Regular cardiac myocyte (primary cell): ENCODE measurements at places on chromosomes 7 and 10. TPM values are rescaled to one million over a fixed set of nuclear protein-coding genes. Genes with fewer than 3 reads are reported as not detected.

ACTL6B gene
- not detected in 2 replicates for total RNA-seq

STARD3NL gene
- 87.4 and 112 TPM in 2 replicates for total RNA-seq

ABCA13 gene
- under 0.01 and 0.56 TPM in 2 replicates for total RNA-seq

VAX1 gene
- not detected in 2 replicates for total RNA-seq

HPS1 gene
- 18.8 and 22.6 TPM in 2 replicates for total RNA-seq

PRRT4 gene
- total RNA-seq = under 0.01 TPM in 1 of 2 replicates, not detected in the other

C10orf95 gene
- not detected in 2 replicates for total RNA-seq

MYOZ1 gene
- 0.19 and 0.28 TPM in 2 replicates for total RNA-seq

ZEB1 gene
- total RNA-seq = 64.4 and 101 TPM in 2 replicates

HDAC9 gene
- total RNA-seq = 18.2 and 51.9 TPM in 2 replicates

STAG3 gene
- 1.1 and 4.8 TPM in 2 replicates for total RNA-seq

UCMA gene
- not detected in 2 replicates for total RNA-seq

GDF10 gene
- 0.19 and 2.0 TPM in 2 replicates for total RNA-seq

CFAP46 gene
- under 0.01 and 0.19 TPM in 2 replicates for total RNA-seq

ITGA8 gene
- 16.9 and 84.6 TPM in 2 replicates for total RNA-seq

OR2A12 gene
- not detected in 2 replicates for total RNA-seq

ELOVL3 gene
- total RNA-seq = 0.19 and 0.56 TPM in 2 replicates

DUSP5 gene
- total RNA-seq = 14.7 and 36.4 TPM in 2 replicates

PHF14 gene
- 16.3 and 18.9 TPM in 2 replicates for total RNA-seq

DBF4 gene
- 5.6 and 29.1 TPM in 2 replicates for total RNA-seq

AQP1 gene
- total RNA-seq = 111 and 152 TPM in 2 replicates

NKX2-3 gene
- total RNA-seq = not detected in 2 replicates

HSPA12A gene
- 10.9 and 18.0 TPM in 2 replicates for total RNA-seq

SNX8 gene
- 11.3 and 24.2 TPM in 2 replicates for total RNA-seq

PLCE1 gene
- total RNA-seq = 1.2 and 1.4 TPM in 2 replicates

EBF3 gene
- 11.6 and 20.5 TPM in 2 replicates for total RNA-seq

TPST1 gene
- total RNA-seq = 44.7 and 69.1 TPM in 2 replicates
